Activated CD4-positive, alpha-beta T cell treated with anti-CD3 and anti-CD28 coated beads, Interleukin-2, Interleukin-6, amounts not matched to agents 100 ng/mL and 50 ng/mL, durations not matched to agents 16 hours and 8 hours (primary cell): ENCODE measurements at places on chromosomes 6 and 20.

- no peak for DNase-seq
Observed at GRCh38 chr20:63525971-63526370, 5.4 kb downstream of the PPDPF start.

DNA sequence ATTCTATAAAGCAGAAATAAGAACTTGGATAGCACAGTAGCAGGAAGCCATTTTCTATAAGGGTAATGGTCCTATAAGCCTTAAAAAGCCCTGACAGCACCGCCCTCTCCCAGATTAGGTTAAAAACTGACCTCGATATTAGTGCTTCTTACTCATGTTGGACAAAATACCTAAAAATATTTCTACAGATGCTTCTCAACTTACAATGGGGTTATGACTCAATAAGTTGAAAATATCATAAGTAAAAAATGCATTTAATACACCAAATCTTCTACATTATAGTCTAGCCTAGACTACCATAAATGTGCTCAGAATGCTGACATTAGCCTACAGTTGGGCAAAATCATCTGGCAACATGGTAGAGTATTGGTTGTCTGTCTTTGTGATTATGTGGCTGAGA is 70.3 kb downstream of the SESN1 start:
- DNase-seq, result no peak

DNA sequence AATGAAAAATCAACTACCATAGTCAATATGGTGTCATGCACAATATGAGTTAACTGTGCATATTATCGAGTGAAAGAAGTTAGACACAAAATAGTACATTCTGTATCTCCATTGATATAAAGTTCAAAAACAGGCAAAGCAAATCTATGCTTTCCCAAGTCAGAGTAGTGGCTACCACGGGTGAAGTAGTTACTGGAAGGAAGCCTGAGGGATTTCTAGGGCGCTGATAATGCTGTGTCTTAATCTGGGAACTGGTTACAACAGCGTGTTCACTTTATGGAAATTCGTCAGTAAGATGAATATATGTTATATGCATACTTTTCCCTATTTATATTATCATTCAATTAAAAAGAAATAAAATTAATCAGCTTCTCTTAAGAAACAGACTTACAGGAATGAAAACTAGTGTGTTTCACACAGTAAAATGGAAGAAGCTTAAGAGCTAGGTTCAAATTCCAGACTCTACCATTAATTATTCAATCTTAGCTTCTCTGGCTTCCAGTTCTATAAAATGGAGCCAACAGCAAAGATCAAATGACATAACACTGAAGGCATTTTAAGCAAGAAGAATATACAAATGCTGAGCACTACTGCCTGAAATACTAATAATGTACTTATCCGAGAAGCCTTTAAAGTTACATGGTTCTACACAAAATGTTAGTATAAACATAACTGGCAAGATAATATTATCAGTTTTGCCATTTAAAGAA is 19.2 kb downstream of the BACH2 start:
- no peak for DNase-seq

DNA sequence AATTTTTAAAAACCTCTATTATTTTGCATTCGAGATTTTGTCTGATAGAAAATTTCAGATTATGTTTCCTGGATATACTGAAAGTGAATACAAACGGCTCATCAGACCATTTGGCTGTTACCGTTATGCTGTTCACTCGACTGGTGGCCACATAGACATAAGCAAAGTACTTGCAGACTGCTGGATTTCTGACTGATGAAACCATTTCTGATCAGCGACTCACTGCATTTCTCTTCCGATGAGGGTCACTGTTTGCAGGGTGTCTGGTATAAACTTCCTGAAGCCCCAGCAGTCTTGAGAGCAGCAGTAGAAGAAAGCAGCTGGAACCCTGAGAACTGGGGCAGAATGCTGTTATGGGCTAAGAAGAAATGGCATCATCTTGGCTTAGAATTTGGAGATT is 17.7 kb downstream of the SNX9 start:
- no peak for DNase-seq

DNA sequence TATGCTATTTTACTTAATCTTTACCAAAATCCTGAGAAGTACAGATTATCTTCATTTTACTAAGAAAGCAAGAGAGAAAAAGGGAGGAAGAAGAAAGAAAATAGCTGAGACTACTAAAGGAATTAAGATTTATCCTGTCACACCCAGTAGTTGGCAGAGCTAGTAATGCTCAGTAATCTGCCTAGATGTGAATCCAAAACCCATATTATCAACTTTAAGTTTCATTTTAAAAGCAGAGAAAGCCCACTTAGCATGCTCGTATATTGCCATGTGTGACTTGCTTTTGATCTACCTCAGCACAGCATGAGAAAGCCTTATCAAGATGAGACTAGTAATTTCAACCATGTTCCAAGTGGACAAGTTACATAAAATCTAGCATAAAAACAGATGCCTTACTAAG is 451.5 kb downstream of the TENT5A start:
- DNase-seq, result no peak

DNA sequence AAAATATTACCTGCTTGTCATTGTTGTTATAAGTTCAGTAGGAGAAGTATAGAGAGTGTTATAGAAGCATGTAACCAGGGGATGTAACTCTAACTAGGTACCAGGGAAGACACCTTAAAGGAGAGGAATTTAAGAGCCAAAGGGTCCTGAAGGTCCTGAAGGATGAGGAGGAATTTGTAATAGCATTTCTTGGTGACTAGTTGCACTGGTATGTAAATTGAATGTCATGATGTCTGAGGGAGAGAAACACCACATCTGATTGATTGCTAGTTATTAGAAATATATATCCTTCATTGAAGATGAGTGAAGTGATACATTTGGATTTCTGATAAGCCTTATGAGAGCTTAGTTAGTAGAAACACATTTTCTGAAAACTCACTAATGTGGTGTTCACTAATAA is 643.8 kb downstream of the RFPL4B start:
- DNase-seq, result no peak

GRCh38 chr6:139650941-139651340 is 276.5 kb upstream of the CITED2 start:
- DNase-seq, result no peak
